ENCODE measurements at places on chromosomes 2 and 18. TPM values are rescaled to one million over a fixed set of nuclear protein-coding genes. Genes with fewer than 3 reads are reported as not detected.

The CIB4 gene
- total RNA-seq = not detected

- H3K36me3 ChIP-seq = no peaks in the 10 kb centered on the region
- no peak overlapping the region for H3K27ac ChIP-seq
- H3K4me3 ChIP-seq = no peak overlapping the region
- peaks cover 12% of the 10 kb centered on the region for H3K27me3 ChIP-seq
- DNase-seq = no peak
- no peaks in the 10 kb centered on the region for H3K4me1 ChIP-seq
Observed at GRCh38 chr2:238140721-238141540, 2.5 kb downstream of the KLHL30 start.

The CACNB4 gene
- 6.8 TPM for total RNA-seq

The TMEM37 gene
- 15.3 TPM for total RNA-seq

DNA sequence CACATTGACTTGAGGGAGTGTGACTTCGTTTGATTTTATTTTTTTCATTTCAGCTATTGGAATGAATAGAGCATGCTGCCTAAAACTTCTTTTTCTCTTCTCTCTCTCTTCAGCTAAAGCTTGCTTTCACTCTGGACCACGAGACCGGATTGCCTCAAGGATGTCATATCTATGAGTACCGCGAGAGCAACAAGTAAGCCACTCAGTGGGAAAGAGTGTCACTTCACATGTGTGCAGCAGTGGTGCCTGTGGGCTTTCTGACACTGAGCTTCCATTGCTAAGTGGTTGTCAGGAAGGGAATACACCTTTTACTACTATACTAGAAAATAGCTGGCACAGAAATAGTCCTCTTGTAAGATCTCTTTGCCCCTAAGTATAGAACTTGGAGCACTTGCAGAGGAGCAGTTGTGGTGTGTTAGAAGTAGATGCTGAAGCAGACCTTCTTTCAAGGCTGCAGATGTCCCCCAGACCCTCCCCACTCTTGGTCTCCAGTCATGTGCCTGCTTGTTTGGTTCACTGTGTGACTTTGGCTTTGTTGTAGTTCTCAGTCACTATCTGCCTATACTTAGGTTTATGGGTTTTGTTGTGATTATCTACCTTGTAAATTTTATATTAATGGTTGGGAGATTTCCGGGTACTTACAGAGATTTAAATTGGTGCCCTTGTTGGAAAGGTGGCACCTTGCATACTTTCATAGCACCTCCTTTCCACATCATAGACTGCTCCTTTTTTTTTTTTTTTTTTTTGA lies 78.5 kb upstream of the ALPP start:
- H3K4me1 ChIP-seq = no peaks in the 10 kb centered on the region
- no peaks in the 10 kb centered on the region for H3K36me3 ChIP-seq
- no peaks in the 10 kb centered on the region for H3K27me3 ChIP-seq
- no peak overlapping the region for H3K27ac ChIP-seq
- no peak for DNase-seq

DNA sequence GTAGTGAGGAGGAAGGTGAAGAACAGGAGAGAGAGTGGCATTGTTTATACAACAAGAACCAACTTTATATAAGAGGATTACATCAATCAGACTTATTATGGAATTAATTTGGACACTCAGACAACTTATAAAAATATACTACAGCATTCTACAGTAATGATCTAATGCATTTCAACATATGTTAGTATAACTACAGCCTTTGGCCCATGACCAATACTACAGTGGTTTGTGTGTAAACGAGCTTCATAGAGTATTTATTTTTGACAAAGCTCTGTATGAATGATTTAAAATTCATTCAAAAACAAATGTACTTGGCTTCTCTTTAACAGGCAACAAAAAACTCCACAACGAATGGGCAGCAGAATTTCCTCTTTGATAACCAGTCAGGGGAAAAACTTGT lies 72.8 kb downstream of the ZNF521 start:
- no peaks in the 10 kb centered on the region for H3K27me3 ChIP-seq
- peaks cover 7% of the 10 kb centered on the region for H3K4me1 ChIP-seq
- no peaks in the 10 kb centered on the region for H3K36me3 ChIP-seq
- H3K27ac ChIP-seq = no peak overlapping the region
- DNase-seq = peak; percentile 47

- no peaks in the 10 kb centered on the region for H3K4me1 ChIP-seq
- no peak for DNase-seq
- no peak overlapping the region for H3K27ac ChIP-seq
- no peaks in the 10 kb centered on the region for H3K27me3 ChIP-seq
- no peaks in the 10 kb centered on the region for H3K36me3 ChIP-seq
Observed at GRCh38 chr2:79702905-79703304, 190.1 kb downstream of the CTNNA2 start.

DNA sequence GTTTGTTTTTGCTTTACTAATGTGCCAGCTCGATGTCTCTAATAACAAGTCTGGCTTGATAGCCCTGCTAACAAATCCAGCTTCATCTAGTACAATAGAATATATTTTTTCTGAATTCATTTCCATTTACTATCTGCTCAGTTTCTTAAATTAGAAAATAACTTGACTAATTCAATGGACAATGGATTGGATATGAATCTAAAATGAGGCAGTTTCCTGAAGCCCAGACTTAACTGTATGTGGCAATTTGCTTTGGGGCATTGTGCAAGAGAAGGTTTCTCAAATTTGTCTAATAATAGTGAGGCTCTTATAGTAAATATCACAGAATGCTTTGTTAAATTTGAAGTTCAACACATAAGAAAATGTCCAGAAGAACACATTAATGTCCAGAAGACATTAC lies 25.8 kb downstream of the CALCRL start:
- no peaks in the 10 kb centered on the region for H3K27me3 ChIP-seq
- H3K27ac ChIP-seq = no peak overlapping the region
- no peaks in the 10 kb centered on the region for H3K36me3 ChIP-seq
- no peak overlapping the region for H3K4me3 ChIP-seq
- DNase-seq = no peak
- H3K4me1 ChIP-seq = no peaks in the 10 kb centered on the region

All from left lung (tissue), 14 donors.